ENCODE measurements at places on chromosomes 1 and 21. TPM values are rescaled to one million over a fixed set of nuclear protein-coding genes. Genes with fewer than 3 reads are reported as not detected.

ADORA1 gene
- 5.3 TPM for polyA plus RNA-seq

CASQ1 gene
- polyA plus RNA-seq = 1,211 TPM

F13B gene
- polyA plus RNA-seq = not detected

KRTAP10-5 gene
- polyA plus RNA-seq = not detected

LEFTY2 gene
- 6.4 TPM for polyA plus RNA-seq

Data from forelimb muscle (tissue), 1 donor.